ENCODE measurements at places on chromosomes 2 and 18.

GRCh38 chr2:24915175-24915574 lies 4.9 kb downstream of the ADCY3 start:
- no peak for DNase-seq

DNA sequence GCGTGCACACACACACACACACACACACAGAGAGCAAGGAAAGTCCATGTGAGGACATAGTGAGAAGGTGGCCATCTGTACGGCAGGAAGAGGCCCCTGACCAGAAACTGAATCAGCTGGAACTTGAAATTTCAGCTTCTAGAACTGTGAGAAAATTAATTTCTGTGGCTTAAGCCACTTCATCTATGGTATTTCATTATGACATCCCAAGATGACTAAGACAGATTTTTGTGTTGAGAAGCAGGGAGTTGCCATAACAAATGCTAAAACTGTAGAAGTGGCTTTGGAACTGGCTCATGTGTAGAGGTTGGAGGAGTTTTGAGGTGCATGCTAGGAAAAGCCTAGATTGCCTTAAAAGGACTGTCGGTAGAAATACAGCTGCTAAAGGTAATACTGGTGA lies 63.4 kb upstream of the ZBTB7C start:
- DNase-seq: no peak

- DNase-seq: no peak
Measured at GRCh38 chr2:130251873-130252620, 53.8 kb upstream of the TUBA3E start.

DNA sequence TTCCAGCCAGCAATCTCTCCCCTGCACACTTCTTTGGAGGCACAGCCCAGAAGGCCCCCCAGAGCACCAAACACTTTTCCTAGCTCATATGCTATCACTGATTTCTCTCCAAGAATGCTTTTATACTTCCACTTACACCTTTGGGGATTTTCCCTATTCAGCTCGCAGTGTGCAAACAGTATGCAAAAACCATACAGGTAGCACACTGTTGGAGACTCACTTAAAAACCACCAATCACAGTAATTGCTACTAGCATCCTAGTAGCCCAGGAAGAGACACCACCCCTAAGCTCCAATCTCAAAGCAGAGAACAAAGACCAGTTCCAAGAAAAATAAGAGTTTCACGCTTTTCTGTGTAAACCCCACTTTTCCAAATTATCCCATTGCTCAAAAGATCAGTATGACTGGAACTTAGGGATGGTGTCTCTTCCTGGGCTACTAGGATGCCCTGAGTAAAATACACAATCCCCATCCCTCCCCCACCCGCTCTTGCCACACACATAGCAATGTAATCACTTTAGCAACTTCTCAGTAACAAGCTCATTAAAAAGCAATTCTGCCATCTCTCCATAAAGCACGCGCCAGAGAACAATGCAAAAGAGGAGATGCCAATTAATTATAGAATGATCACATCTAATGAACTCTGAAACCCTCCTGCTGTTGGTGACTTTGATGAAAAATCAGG lies 43.0 kb downstream of the KLF7 start:
- DNase-seq: no peak

DNA sequence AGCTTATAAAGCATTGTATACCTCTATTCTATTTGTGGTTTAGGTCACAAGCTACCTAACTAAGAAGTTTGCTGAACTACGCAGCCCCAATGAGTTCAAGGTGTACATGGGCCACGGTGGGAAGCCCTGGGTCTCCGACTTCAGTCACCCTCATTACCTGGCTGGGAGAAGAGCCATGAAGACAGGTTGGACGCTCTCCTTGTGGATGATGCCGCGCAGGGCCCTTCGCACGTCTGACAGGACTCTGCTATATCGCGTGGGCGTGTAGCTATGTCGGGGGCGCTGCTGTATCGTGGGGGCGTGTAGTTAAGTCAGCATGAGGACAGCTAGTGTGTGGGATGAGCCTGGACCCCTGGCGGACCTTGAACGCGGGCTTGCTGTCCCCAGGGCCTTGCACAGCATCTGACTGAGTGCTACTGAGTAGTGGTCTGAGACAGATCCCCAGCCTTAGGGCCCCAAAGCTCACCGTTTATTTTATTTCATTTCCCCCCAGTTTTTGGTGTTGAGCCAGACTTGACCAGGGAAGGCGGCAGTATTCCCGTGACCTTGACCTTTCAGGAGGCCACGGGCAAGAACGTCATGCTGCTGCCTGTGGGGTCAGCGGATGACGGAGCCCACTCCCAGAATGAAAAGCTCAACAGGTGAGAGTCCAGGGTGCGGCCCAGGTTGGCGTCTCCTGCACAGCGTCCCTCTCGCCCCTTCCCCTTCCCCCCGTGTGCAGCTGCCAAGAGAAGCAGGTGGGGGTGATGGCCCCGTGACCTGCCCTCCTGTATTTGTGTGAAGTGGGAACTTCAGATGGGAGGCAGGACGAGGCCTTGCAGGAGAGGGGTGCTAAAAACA lies 15.6 kb upstream of the CNDP1 start:
- DNase-seq: no peak

- DNase-seq: no peak
Measured at GRCh38 chr2:10185046-10185445, 62.5 kb downstream of the RRM2 start.

GRCh38 chr2:52035391-52035790 lies 1003.5 kb upstream of the NRXN1 start:
- no peak for DNase-seq

DNA sequence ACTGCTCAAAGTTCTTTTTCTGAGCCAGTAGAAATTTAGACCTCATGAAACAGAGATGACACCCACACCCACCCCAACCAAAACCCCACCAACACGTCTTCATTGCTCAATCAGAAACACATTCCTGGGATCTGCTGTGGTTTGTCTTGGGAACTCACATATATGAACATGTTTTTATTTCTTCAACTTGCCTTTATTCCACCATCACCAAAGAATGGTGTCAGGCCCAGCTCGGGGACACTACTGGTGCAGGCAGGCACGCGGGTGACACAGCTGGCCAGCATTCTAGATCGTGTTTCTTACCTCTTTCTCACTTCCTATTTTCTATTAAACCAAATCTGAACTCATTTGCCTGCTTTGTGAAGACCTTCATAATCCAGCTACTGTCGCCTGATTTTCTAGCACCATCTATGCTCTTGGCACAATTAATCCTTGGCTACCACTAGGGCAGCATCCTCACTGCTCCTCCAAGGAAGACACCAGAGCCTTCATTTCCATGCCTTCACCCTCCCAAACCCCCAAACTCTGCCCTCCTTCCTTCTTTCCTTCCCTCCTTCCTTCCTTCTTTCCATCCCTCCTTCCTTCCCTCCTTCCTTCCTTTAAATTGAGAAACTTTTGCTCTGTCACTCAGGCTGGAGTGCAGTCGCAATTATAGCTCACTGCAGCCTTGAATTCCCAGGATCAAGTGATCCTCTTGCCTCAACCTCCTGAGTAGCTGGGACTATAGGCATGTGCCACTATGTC lies 157.1 kb downstream of the BCL2 start:
- no peak for DNase-seq

DNA sequence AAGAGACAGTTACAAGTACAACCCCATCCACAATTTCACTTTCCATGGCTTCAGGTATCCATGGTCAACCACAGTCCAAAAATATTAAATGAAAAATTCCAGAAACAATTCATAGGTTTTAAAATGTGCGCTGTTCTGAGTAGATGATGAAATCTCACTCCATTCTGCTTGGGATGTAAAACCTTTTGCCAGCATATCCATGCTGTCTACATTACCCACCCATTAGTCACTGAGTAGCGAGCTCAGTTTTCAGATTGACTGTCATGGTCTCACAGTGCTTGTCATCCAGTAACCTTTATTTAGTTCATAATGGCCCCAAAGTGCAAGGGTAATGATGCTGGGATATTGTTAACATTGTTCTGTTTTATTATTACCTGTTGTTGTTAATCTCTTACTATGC lies 40.5 kb downstream of the SMAD4 start:
- DNase-seq: no peak

DNA sequence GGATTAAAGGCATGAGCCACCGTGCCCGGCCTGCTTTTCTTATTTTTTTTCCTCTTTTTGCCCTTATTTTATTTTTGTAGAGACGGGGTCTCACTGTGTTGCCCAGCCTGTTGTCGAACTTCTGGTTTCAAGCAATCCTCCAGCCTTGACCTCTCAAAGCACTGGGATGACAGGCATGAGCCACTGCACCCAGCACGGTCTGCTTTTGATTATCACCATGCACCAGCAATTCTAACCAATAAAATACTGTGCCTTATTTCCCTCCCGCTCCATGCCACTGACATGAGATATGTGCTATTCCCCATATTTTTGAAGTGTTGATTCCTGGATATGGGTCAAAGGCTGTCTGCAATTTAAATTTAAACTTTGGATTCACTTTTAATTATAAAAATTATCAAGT lies 42.9 kb downstream of the ACYP2 start:
- DNase-seq: no peak

DNA sequence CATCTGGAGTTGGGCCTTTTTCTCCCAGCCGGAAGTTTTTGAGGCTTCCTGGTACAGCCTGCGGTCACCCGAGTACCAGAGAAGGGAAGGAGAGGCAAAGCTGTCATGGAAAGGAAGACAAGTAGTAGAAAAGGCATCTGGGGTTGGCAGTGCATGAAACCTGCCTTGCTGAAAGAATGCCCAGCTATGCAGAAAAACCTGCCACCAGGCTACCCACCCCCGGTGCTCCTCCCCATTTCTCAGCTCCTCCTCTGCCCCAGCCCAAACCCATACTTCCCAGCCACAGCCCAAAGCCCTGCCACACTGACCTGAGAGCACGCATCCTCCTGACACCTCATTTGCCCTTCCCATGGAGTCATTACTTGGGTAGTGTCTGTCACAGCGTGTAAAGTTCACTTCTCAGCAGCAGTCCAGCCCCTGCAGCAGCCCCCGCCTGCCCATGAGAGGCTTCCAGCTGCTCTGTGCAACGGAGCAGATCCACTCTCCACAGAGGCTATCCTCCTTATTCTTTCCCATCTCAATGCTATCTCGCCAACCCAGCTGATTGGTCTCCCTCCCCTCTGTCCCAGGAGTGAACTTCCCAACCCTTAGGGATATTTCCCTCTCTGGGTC lies 40.4 kb upstream of the MAL start:
- no peak for DNase-seq

DNA sequence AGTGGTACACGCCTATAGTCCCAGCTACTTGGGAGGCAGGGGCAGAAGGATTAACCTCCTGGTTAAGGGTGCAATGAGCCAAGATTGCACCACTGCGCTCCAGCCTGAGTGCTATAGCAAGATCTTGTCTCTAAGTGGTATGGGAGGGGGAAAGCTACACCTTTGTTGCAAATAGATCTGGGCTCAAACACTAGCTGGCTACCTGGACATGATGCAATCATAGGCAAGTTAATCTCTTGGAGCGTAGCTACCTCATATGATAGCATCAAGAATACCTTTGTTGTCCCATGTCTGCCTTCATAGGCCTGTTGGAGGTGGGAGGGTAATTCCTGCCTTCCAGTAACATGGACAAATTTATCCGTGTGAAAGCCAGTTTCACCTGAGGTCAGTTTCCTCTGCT lies 15.7 kb downstream of the KLHL29 start:
- DNase-seq: no peak

DNA sequence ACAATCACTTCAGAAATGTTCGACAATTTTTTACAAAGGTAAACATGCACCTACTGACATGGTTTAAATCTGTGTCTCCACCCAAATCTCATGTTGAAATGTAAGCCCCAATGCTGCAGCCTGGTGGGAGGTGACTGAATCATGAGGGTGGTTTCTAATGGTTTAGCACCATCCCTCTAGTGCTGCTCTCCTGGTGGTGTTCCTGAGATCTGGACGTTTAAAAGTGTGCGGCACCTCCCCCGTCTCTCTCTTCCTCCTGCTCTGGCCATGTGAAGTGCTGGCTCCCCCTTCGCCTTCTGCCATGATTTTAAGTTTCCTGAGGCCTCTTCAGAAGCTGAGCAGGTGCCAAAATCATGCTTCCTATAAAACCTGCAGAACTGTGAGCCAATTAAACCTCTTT lies 28.3 kb downstream of the MAP3K2 start:
- no peak for DNase-seq

GRCh38 chr2:120243211-120243610 lies 9.4 kb upstream of the RALB start:
- DNase-seq: no peak

- DNase-seq: no peak
Measured at GRCh38 chr2:121897335-121897970, 142.0 kb downstream of the TSN start.

- DNase-seq: no peak
Measured at GRCh38 chr2:223523551-223524001, 78.6 kb downstream of the SCG2 start.

GRCh38 chr2:151906633-151906998 lies 78.4 kb upstream of the ARL5A start:
- DNase-seq: no peak

DNA sequence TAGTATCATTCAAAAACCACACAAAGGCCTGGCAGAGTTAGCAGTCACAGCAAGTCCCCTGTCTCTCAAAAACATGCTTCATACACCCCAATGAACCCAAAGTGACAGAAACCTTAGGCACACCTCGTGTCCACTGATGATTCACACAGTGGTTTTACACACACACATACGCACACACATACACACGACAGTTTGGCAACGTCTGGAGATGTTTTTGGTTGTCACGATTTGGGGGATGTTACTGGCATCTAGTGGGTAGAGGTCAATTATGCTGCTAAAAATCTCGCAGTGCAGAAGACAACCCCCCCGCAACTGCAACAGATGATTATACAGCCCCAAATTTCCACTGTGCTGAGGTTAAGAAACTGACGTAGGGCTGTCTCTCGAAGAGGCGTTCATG lies 72.9 kb upstream of the PARD3B start:
- no peak for DNase-seq

GRCh38 chr18:29259838-29260237 lies 1082.9 kb upstream of the CDH2 start:
- no peak for DNase-seq

DNA sequence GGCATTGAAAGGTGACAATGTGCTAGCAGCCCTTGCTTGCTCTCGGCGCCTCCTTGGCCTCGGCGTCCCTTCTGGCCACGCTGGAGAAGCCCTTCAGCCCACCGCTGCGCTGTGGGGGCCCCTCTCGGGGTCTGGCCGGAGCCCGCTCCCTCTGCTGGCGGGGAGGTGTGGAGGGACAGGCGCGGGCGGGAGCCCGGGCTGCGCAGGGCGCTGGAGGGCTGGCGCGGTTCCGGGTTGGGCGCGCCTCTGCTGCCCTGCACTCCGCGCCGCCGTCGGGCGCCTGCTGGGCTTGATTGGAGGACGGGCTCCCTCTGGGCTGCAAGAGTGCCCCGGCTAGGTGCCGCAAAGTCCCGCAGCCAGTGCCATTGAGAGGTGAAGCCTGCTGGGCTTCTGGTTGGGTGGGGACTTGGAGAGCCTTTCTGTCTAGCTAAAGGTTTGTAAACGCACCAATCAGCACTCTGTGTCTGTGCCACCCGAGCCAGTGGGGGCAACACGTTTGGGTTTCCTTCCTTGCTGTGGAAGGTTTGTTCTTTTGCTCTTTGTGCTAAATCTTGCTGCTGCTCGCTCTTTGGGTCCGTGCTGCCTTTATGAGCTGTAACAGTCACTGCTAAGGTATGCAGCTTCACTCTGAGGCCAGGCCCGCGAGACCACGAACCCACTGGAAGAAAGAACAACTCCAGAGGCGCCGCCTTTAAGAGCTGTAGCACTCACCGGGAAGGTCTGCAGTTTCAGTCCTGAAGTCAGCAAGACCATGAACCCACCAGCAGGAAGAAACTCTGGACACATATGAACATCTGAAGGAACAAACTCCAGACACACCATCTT lies 14.8 kb upstream of the IMP4 start:
- DNase-seq: no peak

GRCh38 chr2:160592401-160592800 lies 98.8 kb upstream of the RBMS1 start:
- DNase-seq: no peak

GRCh38 chr2:151810489-151810888 lies 17.7 kb downstream of the ARL5A start:
- DNase-seq: no peak

GRCh38 chr2:170848587-170848986 lies 31.9 kb downstream of the GAD1 start:
- no peak for DNase-seq
